ENCODE measurements at places on chromosomes 11 and 22.

DNA sequence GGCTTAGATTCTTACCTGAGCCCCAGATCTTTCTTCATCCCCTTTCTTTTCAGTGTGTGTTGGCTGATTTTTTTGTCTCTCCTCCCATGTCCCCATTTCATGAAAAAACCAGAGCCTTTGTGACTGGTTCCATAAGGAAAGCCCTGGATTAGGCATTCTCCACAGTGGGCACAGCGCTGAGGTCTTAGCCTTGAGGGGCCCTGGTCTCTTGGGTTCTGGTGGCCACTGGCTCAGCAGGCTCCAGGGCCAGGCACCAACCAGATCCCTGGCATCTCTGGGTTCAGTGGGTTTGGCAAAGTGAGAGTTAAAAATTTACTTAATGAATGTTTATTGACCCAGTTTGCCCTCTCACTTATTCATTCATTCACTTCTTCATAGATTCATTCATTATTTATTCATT is 49.5 kb upstream of the ACCSL start:
- DNase-seq, result no peak

DNA sequence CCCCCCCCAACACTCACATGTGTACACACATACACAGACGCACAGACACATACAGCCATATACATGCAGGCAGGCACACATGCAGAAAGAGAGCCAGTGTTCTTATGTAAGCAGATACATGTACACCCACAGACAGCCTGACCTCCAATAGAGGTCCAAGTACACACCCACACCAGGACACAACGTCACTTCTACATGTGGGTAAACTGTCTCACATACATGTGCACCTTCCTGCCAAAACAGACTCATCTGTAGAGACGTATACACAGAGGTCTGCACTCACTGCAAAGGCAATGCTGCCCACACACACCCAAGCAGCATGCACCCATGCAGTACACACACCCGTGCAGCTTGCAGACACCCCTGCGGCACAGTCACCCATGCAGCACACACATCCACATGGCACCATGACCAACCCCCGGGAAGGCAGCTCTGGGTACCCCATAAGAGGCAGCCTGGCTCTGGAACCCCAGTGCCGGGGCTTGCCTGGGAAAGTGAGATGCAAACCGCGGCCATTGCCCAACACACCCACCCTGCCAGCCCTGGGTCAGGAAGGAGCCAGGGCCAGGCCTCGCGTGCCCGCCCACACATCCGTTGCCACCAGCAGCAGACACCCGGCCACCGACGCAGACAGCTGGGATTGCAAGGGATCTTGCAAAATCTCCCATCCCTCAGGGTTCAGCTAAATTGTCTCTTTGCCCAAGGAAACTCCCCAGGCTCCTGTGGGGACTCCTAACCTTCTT is 10.1 kb downstream of the CASTOR1 start:
- no peak for DNase-seq

DNA sequence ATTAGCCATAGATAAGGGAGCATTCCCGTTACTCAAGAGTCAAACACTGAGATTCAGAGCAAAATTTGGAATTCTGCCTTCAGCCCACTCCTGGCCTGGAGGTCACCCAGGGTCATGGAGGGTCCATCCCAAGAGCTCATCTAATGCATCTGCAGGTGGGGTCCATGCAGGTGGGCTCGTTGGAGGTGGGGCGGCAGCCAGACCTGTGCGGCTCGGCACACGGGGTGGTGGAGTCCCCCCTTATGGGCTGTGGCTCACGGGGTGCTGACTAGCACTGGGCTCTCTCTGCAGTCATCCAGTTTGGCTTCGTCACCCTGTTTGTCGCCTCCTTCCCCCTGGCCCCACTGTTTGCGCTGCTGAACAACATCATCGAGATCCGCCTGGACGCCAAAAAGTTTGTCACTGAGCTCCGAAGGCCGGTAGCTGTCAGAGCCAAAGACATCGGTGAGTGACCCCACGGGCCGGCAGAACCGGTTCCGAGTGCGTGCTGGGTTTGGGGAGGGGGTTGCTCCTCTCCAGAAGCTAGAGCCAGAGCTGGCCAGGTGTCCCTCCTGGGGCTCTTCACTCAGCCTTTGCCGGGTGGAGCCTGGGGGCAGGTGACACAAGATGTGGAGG is 32.4 kb upstream of the FADD start:
- DNase-seq, result no peak

DNA sequence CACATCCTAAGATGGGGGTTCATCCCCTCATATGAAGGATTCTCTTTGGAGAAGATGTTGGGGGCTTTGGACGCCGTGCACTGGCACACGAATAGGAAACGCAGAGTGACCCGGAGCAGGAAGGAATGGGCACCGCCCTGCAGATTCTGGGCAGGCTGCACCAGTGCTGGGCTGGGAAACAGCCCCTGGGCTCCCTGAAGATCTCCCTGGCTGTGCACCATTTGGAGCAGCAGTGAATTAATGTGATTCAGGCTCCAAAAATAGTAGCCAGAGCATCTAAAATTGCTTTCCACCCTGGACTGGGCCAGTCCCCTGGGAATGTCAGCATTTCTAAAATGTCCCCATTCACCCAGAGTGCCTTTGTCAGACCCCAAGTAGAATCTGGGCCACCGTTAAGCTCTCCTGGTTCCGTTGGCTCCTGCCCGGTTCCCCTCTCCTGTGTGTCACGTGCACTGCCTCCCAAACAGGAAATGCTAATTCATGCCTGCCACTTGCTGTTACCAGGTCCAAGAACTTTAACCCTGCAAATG is 18.6 kb downstream of the IRAG1 start:
- DNase-seq, result no peak

DNA sequence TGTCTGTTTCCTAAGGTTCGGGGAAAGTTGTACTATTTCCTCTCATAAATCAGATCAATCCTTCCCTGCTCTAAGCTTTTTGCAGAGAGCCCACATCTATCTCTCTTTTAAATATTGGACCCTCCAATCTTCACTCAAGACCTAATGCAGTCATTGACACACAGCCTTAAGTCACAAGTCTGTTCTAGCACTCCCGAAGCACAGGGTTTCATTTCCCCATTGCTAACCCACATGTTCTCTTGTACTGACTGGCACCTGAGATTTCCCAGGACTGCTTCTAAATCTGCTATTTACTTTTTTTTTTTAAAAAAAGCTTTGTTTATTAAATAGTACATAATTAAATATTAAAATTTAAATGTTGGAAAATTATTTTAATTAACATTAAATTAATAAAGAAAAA is 674.7 kb downstream of the TBC1D22A start:
- DNase-seq, result no peak
